ENCODE measurements at places on chromosomes 7 and 10. TPM values are rescaled to one million over a fixed set of nuclear protein-coding genes. Genes with fewer than 3 reads are reported as not detected.

The INA gene
- 18.4 TPM for total RNA-seq

The FZD8 gene
- 13.4 TPM for total RNA-seq

The CPVL gene
- total RNA-seq, result 31.3 TPM

The NPFFR1 gene
- total RNA-seq, result 0.14 TPM

The SFTPD gene
- not detected for total RNA-seq

The ZFYVE27 gene
- 13.5 TPM for total RNA-seq

The HPS1 gene
- total RNA-seq, result 29.2 TPM

The OR2A1 gene
- total RNA-seq, result not detected

The STEAP1 gene
- 3.4 TPM for total RNA-seq

The CCAR1 gene
- total RNA-seq, result 45.1 TPM

The AIMP2 gene
- 113 TPM for total RNA-seq

The RNF148 gene
- 2.2 TPM for total RNA-seq

The SEMA3D gene
- 0.35 TPM for total RNA-seq

The EGR2 gene
- not detected for total RNA-seq

The SAMD9L gene
- 0.69 TPM for total RNA-seq

The ZNF727 gene
- total RNA-seq, result not detected

The HECW1 gene
- not detected for total RNA-seq

The CABCOCO1 gene
- total RNA-seq, result 0.86 TPM

The DMBT1 gene
- total RNA-seq, result not detected

The IPMK gene
- total RNA-seq, result 6.1 TPM

The MRLN gene
- total RNA-seq, result not detected

The SLC18A3 gene
- not detected for total RNA-seq

The IL2RA gene
- total RNA-seq, result not detected

The ZNF438 gene
- 3.9 TPM for total RNA-seq

The RSPH10B gene
- 0.23 TPM for total RNA-seq

The PGAM1 gene
- total RNA-seq, result 772 TPM

The COMTD1 gene
- 41.5 TPM for total RNA-seq

The CEP55 gene
- total RNA-seq, result 73.2 TPM

The TES gene
- 153 TPM for total RNA-seq

The KCP gene
- 5.2 TPM for total RNA-seq

The MYPN gene
- 0.36 TPM for total RNA-seq

The C10orf105 gene
- total RNA-seq, result not detected

The HPS6 gene
- 52.6 TPM for total RNA-seq

The HOXA5 gene
- 20.1 TPM for total RNA-seq

The RP9 gene
- total RNA-seq, result 9.5 TPM

The ASB4 gene
- total RNA-seq, result not detected

The MMD2 gene
- total RNA-seq, result not detected

The FAM180A gene
- not detected for total RNA-seq

Measured in epithelial cell of proximal tubule (primary cell).